ENCODE measurements at places on chromosomes 1 and 21. TPM values are rescaled to one million over a fixed set of nuclear protein-coding genes. Genes with fewer than 3 reads are reported as not detected.

Gene SIM2
- polyA plus RNA-seq = 20.6 TPM

Gene XPR1
- polyA plus RNA-seq = 21.5 TPM

Gene SPRR5
- polyA plus RNA-seq = not detected

- no peak for DNase-seq
Measured at GRCh38 chr1:23303524-23303923, 40.6 kb downstream of the HNRNPR start.

GRCh38 chr1:87894062-87894461, 565.4 kb downstream of the LMO4 start:
- no peak for DNase-seq

GRCh38 chr1:155049651-155050559, 1.2 kb upstream of the ADAM15 start:
- no peak for DNase-seq

GRCh38 chr1:3683992-3684391, 31.7 kb downstream of the TP73 start:
- DNase-seq = no peak

- no peak for DNase-seq
Measured at GRCh38 chr21:43846430-43846829, 18.6 kb upstream of the AGPAT3 start.

GRCh38 chr1:95208876-95209275, 25.1 kb upstream of the RWDD3 start:
- DNase-seq = no peak
